GM13977 (cell line): ENCODE measurements at places on chromosomes 1 and 21.
A peak's percentile ranks its signal among the peaks of the same experiment; 100 is the strongest.

- no peak for DNase-seq
These were observed 43.9 kb upstream of the CNN3 start for GRCh38 chr1:94970783-94971182.

DNA sequence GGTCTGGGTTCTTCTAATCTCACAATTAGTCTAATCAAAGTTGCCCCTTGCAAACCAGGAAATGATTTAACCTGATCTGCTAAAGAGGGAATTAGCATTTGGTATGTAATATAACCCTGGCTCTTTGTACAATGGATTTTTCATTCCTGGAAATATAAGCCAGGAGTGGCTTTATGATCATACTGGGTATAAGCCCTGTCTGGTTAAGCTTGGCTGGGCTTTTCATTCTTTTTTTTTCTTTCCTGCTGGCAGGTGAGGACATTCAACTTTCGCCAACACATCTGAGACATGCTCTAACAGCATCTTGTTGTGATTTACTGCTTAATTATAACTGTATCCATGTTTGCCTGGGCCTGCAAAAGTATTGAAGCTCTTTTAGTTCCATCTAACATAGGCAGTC lies 20.4 kb upstream of the SDE2 start:
- no peak for DNase-seq

GRCh38 chr21:44692798-44693512 lies 4.0 kb upstream of the KRTAP10-12 start:
- no peak for DNase-seq

GRCh38 chr1:243514927-243515326 lies 259.1 kb downstream of the SDCCAG8 start:
- no peak for DNase-seq

- DNase-seq = no peak
These were observed 179.3 kb downstream of the TRABD2B start for GRCh38 chr1:47817861-47818260.

DNA sequence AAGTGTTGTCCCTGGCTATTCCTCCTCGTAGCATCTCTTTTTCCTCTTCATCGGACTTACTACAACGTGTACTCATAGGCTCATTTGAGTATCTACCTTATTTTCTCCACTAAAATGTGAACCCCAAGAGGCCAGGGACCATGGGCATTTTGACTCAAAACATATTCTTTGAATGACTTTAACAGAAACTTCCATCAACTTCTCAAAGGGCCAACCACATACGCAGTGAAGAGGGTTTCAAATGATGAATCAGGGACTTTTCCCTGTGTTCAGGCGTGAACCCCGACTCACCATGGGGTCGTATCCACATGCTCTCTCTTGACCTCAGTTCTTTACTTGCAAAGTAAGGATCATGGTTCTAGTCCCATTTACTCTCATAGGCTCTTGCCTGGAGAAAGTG lies 20.2 kb upstream of the GPR137B start:
- peak; percentile 65 for DNase-seq

DNA sequence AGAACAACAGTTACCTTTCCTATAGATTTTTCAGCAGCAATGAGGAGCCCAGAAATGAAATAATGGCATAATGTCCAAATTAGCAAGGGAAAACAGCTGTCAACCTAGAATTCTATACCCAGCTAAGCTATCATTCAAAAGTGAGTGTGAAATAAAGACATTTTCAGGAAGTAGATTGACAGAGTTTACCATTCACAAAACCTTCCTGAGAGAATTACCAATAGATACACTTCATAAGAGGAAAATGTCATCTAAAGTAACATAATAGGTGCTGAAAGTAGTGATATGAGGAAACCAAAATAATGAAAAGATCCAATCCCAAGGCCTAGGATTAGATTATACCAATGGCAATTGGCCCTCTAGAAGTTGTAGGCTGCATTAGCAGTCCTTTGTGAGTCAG lies 34.6 kb downstream of the OBSCN start:
- no peak for DNase-seq

DNA sequence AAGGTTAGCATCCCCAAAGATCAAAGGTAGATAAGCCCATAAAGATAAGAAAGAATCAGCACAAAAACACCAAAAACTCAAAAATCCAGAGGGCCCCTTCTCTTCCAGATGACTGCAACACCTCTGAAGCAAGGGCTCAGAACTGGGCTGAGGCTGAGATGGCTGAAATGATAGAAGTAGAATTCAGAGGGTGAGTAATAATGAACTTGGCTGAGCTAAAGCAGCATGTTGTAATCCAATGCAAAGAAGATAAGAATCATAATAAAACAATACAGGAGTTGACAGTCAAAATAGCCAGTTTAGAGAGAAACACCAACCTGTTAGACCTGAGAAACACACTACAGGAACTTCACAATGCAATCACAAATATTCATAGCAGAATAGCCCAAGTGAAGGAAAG lies 406.9 kb upstream of the CXADR start:
- DNase-seq = no peak
